Substantia nigra (tissue), 51 donors: ENCODE measurements at places on chromosomes 6 and 20.
A peak's percentile ranks its signal among the peaks of the same experiment; 100 is the strongest.

DNA sequence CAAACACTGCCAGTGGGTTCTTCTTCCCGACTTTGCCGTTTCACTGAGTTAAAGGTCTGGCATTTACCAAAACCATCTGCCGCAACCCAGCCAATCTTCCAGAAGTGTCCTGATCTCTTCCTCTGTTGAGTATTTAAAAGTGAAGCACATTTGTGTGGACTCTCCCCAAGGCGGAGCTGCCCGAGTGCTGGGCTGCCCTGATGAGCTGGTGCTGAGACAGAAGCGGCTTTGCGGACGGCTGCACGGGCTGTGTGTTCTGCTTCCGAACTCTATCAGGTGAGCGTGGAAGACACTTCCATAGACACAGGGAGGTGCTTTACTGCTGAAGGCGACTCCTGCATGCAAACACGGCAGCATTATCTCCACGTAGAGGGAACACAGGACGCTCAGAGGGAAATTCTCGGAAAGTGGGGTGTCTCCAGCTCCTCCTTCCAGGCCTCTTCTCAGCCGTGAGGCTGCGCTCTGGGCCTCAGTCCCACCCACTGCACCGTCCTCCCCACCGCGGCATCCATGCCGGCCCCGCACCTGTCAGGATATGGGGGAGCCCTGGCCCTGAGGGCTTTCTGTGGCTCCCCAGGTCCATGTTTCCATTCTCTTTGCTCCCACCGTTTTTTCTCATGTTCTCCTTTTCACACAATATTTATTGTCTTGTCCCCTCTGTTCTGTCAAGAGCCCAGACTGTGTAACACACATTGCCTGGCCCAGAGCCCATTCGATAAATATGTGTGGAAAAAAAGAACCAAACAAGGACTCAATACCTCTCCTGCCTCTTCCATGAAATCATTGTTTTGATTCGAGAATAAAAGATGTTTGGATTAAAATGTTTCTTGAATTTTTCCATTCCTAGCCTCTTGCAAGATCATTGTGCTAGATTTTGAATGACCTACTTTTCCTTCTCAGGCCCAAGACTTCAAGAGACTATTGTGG, 205.1 kb downstream of the DLL1 start:
- no peak for DNase-seq

DNA sequence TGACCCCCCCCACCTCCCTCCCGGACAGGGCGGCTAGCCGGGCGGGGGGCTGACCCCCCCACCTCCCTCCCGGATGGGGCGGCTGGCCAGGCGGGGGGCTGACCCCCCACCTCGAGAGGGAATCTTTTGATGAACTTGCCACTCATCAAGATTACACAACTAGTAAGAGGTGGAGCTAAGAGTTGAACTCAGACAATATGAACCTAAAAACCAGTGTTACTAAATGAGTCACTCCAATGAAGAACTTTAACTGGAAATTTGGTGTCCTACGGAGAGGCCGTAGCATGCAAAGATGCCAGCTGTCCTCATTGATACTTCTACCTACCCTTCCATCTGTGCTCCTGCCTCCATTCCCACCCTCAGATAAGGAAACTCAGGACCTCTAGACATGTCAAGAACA, 42.8 kb downstream of the PFDN4 start:
- DNase-seq, result no peak

DNA sequence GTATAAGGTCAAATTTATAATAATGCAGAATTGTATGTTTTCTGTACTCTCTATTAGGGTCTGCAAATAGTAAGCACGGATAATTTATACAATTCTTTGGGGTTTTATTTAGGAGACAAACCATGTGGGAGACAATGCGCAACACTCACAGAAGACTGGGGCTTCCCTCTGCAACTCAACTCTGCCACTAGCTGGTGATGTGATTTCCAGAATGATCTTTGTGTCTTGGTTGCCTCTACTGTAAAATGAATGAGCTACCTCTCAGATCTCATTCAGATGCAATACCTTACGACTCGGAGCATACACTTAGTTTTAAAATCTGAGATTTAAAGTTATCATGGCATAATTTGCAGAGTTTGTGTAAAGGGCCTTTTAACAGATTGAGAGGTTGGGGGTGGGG, 6.4 kb downstream of the MAN1A1 start:
- DNase-seq, result no peak

GRCh38 chr6:43703512-43704429, 16.2 kb upstream of the MRPS18A start:
- no peak for DNase-seq

GRCh38 chr6:68634726-68635411, at the start of gene ADGRB3:
Gene ADGRB3 (plus strand): TSS chr6:68635282. CDS start chr6:68638676, 3,394 bp downstream.
- DNase-seq, result peak; percentile 93

- peak; percentile 17 for DNase-seq
Observed at GRCh38 chr6:130019326-130020072, 1.1 kb downstream of the L3MBTL3 start.

- no peak for DNase-seq
Observed at GRCh38 chr20:9600562-9600961, 86.2 kb downstream of the LAMP5 start.

GRCh38 chr6:83008626-83009025, 57.0 kb downstream of the UBE3D start:
- DNase-seq, result no peak

GRCh38 chr6:44309092-44309491, 4.1 kb downstream of the AARS2 start:
- no peak for DNase-seq

- no peak for DNase-seq
Observed at GRCh38 chr6:54056105-54056504, 55.1 kb upstream of the MLIP start.

DNA sequence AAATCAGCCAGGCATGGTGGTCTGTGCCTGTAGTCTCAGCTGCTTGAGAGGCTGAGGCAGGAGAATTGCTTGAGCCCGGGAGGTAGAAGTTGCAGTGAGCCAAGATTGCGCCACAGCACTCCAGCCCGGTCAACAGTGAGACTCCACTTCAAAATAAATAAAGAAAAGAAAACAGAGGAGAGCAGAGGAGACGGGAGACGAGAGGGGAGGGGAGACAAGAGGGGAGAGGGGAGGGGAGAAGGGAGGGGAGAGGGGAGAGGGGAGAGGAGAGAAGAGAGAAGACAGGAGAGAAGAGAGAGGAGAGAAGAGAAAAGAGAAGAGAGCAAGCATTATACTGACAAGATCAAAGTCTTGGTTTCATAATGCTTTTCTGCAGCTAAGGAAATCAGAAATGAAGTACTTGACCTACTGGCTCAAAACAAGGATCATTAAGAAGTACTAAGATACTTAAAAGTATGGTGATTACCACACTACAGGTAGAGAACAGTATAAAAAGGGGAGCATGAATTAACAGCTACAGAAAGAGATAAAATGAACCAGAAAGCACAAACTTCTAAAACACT, 30.5 kb downstream of the FAM8A1 start:
- no peak for DNase-seq

DNA sequence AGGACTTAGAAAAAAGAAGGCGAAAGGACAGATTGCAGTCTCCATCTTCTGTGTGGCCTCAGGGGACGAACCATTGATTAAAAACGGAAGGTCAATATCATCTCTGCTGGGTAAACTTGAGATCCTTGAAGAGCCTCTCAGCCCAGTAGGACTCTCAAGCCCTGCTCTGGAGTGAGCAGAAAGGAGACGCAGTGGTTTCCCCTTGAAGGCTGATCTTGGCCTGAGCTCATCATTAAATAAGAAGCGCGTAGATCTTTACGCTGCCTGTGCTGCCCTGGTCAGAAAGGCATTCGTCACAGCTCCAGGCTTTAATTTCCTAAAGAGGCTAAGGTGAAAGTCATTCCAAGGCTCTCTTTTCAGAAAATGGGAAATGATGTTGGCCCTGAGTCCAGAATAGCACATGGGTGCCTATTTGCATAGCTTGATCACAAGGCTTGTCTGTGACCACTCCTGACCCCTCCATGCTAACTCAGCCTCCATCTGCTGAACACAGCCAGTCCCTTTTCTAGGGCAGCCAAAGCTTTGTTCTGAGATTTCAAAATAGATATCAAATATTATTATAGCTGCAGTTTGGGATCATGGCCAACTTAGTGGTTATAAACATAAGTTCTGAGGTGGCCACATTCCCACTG, 29.3 kb upstream of the XRN2 start:
- no peak for DNase-seq

DNA sequence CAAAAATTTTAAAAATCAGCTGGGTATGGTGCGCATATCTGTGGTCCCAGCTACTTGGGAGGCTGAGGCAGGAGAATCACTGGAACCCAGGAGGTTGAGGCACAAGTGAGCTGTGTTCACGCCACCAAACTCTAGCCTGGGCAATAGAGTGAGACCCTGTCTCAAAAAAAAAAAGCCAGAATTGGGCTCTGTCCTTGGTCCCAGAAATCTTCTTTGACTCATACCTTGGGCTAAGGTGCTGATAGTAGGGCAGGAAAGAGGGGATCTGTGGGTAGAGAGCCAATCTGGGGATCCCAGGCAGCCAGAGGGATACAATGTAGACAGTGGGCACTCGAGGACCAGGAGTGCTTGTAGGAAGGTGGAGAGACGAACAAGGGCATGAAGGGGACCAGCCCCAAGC, 13.3 kb downstream of the ETV7 start:
- no peak for DNase-seq

DNA sequence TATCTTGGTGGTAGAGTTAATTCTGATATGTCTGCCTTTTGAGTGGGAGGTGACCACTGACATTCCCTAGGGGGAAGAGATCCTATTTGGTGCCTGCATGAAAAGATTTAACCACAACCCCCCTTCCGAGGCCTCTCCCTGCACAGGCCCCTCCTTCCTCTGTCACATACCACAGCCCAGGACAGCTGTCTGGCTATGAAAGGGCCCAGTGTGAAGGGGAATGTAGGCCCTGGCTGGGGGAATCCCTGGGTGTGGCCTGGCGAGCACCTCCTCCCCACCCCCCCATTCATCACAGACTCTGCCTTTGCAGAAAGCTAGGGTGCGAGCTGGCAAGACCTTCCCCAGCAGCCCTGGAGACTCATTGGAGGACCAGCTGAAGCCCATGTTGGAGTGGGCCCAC, 27.4 kb upstream of the MAPRE1 start:
- no peak for DNase-seq

DNA sequence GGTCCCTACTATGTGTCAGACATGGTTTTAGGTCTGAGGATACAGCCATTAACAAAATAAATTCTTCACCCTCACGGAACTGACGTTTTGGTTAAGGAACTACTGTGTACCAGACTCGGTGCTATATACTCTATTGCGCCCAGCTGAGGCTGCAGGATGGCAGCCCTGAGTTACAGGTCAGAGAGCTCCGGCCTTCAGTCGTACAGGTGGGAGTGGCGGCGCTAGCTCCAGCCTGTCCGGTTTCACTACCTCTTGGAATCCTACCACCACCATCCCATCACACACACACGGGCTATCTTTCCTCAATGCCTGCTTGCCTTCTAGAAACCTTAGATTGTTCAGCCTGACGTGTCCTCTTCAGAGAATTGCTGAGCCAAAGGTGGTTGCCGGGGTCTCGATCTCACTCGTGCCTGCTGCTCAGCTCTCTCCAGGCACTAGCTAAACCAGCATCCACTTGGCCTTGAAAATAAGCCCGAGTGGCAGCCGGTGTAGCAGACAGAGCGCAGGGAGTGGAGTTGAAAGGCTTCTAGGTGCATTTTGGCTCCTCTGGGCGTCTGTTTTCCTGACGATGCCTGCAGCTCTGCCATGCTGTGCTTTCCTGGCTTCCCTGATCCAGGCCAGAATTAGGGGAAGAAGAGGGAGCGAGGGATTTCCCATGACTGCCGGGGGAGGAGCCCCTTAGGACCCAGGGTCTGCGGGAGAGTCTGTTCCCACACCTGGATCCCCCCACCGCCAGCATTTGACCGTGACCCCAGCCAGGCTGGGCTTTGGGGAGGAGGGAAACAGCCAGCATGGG, 1.1 kb upstream of the TCF15 start:
- no peak for DNase-seq

- no peak for DNase-seq
Observed at GRCh38 chr6:108174371-108175175, 8.8 kb downstream of the NR2E1 start.

- DNase-seq, result peak; percentile 27
Observed at GRCh38 chr20:19889011-19889953, 127.9 kb upstream of the NAA20 start.

DNA sequence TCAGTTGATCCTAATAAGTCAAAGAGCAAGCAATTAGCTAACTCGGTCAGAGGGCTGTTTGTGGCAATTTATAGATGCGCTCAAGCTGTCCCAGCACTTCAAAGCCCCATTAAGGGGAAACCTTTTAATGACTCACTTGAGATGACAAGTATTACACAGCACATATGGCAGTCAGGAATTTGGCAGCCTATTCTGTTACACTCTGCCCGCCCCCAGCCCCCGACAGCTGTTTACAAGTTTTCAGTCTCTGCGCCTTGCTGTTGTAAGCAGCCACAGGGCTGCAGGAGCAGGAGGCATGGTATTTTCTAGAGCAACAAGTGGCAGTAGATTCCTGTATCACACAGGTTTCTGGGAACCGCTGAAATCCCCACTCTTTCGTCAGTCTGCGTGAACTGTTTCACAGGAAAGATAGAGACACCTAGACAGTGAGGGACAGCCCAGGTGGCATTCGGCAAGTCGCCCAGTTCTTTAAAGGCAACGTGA, 263.0 kb downstream of the FOXC1 start:
- no peak for DNase-seq

DNA sequence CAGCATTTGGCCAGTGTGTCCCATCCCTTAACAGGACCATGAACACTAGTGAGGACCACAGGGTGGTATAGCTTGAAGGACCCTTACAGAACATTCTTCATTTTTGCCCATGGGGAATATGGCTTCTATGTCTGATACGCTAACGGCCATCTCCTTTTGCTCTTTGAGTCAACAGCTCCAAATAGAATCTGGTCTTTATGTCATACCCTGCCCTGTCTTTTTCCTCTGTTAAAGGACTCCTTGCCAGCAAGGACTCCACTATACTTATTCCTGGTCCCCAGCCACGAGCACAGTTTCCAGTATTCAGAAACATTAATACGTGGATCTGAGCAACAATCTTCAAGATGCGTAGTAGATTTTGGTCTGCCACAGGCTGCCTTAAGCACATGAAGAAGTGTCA, 22.5 kb downstream of the SERPINB1 start:
- no peak for DNase-seq

DNA sequence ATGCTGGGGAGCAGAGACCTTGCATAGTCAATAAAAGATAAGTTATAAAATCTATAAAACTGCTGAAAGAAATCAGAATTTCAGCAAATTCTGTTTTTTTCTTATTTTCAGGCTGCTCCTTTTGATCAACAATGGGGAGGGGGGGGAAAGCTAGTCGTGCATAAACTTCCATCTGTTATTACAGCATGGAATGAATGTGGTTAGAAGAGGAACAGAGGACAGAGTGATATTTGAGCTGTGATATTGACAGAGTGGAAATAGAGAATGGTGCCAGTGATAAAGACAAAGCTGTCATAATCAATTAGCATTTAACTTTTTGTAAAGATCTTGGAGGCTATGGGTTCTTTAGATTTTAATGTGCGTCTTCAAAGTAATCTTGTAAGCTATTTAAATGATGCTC, 43.4 kb upstream of the QKI start:
- DNase-seq, result no peak
